Stimulated activated CD8-positive, alpha-beta memory T cell treated with anti-CD3 and anti-CD28 coated beads, Interleukin-4, amount 100 ng/mL, for 24 hours (primary cell): ENCODE measurements at places on chromosomes 4 and X.

DNA sequence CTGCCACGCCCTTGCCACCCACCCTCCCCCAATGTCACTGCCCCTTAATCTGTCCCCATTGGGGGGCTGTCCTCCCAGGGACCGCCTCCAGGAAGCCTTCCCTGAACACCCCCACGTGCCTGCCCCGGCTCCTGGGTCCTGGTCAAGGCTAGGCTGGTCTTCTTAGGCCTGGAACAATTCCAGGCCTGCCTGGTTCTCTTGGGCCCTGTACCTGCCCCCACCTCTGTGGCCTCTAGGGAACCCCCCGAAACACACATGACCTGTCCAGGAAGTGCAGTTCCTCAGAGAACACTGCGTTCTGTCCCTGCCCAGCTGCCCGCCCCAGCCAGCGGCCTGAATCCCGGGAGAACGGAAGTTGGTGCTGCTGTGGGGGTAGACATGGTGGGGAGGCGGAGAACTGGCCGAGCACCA lies 5.1 kb downstream of the MXD4 start:
- DNase-seq, result no peak

- no peak for DNase-seq
Measured at GRCh38 chr4:85491527-85491926, 16.6 kb downstream of the ARHGAP24 start.

DNA sequence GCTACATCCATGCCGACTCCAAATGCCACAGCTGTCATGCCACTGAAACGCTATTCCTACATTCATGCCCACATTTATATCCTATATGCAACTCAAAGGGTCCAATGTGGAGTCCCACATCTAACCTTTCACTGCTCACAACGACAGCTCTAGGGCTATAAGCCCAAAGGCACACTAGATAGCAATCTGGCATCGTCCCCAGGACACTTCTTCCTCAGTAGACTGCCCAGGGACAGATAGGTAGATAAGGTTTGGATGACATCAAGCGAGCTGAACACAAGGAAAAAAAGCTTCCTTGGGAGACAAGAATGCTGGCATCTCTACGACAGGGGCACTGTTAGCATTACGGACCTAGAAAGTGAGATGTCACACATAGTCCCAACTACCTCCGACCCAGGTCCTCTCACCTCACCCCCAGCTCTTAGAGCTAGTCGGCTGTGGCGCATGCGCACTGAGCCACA lies 685 bp downstream of the RAB9B start:
- DNase-seq, result no peak

DNA sequence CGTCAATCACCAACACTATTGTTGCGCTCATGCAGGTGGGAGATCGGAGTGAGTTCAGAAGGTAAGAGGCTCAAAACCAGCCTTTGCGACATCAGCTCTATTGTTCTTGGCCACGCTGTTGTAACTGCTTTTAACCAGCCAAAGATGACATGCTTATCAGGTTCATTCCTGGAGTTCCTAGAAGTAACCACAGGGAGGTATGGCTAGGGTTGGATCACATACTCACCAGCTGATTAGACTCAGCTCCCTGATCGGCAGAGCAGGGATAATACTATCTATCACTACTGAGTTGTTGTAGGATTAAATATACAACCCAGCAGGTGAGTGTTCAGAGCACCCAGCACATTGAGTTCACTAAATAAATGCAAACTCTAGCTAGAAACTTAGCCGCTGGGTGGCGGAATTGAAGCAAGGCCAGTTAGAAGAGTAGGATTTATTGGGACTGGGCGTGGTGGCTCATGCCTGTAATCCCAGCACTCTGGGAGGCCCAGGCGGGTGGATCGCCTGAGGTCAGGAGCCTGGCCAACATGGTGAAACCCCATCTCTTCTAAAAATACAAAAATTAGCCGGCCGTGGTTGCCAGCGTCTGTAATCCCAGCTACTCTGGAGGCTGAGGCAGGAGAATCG lies 12.4 kb downstream of the SLC34A2 start:
- DNase-seq, result no peak

GRCh38 chrX:9576059-9576458 lies 111.2 kb downstream of the TBL1X start:
- no peak for DNase-seq

GRCh38 chr4:7199771-7200441 lies 7.6 kb downstream of the SORCS2 start:
- DNase-seq, result no peak

DNA sequence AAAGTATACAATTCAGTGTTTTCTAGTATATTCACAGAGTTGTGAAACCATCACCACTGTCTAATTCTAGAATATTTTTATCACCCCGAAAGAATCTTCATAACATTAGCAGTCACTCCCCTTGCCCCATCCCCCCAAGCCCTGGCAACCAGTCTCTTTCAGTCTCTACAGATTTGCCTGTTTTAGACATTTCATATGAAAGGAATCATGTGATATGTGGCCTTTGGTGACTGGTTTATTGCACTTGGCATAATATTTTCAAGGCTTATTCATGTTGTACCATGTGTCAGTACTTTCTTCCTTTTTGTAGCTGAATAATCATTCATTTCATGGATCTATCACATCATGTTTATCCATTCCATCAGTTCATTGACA lies 371.7 kb downstream of the AFF2 start:
- DNase-seq, result no peak

- no peak for DNase-seq
Measured at GRCh38 chr4:147891476-147892115, 159.7 kb downstream of the ARHGAP10 start.

GRCh38 chrX:139126493-139126892 lies 404.0 kb upstream of the F9 start:
- DNase-seq, result no peak

GRCh38 chrX:153413731-153414130 lies 2.5 kb downstream of the ZFP92 start:
- DNase-seq, result no peak

GRCh38 chr4:8433136-8433535 lies 7.4 kb downstream of the ACOX3 start:
- no peak for DNase-seq

- no peak for DNase-seq
Measured at GRCh38 chr4:22573198-22573597, 57.3 kb upstream of the ADGRA3 start.

DNA sequence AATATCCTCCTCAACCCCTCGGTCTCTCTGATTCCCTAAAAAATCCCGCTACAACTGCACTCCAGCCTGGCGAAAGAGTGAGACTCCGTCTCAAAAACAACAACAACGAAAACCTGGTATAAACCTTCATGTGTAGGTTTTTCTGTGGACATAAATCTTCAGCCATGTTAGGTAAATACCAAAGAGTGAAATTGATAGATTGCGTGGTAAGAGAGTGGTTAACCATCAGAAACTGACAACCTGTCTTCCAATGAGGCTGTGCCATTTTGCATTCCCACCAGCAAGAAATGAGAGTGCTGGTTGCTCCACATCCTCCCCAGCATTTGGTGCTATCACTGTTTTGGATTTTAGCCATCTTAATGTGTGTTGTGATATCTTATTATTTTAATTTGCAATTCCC lies 10.9 kb downstream of the TBC1D19 start:
- no peak for DNase-seq

DNA sequence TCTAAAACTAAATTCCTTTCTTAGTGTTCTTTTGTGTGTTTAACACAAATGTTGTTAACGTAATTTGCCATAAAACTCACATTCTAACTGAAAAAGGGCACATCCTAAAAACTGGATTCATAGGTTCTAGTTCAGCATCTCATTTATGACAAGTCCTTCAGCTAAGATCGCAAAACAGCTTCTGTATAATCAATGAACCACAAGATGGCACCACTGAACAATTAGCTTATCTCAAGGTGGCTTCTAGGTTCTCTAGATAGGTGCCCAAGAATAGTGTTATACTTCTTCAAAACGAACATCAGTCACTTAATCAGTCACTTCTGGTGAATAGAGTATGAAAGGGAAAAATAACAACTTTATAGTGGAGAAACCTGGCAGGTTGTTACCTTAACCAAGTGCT lies 54.3 kb downstream of the NRK start:
- DNase-seq, result no peak

GRCh38 chr4:109532182-109532581 lies 27.9 kb upstream of the MCUB start:
- no peak for DNase-seq

GRCh38 chrX:69226459-69227158 lies 61.4 kb upstream of the PJA1 start:
- no peak for DNase-seq

DNA sequence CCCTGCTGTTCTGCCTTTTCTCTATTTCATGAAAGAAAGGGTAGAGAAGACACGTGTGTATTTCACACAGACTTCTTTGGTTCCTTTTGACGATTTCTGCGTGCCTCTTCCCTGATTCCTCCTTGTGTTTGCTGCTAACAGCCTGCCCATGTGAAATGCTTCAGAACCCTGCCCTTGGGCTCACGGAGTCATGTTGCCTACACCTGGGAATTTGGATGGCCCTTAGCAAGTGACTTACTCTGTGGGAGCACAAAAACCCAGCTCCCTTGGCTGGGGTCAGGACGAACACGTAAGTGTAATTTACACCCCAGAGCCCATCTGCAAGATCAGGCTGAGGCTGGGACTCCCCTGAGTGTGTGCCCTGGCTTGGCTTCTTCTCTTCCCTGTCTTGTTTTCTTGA lies 220.3 kb upstream of the BCOR start:
- no peak for DNase-seq

GRCh38 chrX:150683536-150684146 lies 9.6 kb upstream of the MTMR1 start:
- DNase-seq, result no peak

DNA sequence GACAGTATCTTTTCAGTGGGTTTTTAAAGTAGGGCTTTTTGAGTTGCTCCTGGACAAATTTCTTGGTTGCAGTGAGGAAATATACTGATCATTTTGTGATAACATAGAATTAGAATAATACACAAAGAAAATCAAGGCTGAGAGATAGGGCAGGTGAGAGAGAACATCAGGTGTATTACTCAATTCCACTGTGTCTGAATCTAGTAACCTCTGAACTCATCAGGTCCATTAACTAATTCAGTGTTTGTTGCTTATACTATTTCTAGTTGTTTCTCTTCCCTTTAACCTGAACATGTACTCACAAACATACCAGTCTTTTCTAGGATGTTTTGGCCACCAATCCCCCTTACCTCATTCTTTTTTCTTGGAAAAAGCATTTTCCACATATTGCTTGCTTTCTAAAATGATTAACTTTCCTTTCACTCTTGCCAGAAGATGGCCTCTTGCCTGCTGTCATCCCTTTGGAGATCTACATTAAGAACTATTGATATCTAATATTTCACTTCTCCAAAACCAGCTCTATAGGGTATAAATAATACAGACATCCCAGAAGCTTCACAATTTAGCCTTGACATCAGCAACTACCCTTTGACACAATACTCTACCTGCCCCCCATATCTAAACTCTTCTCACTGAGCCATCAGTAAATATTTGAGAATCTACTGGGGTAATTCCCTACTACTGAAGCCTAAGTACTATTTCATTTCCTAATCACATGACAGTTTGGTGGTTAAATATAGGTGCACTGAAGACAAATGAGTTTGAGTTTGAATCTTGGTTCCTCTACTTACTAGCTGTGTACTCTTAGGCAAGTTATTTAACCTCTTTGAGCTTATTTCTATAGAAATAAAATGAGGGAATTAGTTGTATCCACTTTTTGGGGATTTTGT lies 470.8 kb upstream of the IGFBP7 start:
- DNase-seq, result no peak

- no peak for DNase-seq
Measured at GRCh38 chr4:159014859-159015258, 88.0 kb upstream of the RAPGEF2 start.

DNA sequence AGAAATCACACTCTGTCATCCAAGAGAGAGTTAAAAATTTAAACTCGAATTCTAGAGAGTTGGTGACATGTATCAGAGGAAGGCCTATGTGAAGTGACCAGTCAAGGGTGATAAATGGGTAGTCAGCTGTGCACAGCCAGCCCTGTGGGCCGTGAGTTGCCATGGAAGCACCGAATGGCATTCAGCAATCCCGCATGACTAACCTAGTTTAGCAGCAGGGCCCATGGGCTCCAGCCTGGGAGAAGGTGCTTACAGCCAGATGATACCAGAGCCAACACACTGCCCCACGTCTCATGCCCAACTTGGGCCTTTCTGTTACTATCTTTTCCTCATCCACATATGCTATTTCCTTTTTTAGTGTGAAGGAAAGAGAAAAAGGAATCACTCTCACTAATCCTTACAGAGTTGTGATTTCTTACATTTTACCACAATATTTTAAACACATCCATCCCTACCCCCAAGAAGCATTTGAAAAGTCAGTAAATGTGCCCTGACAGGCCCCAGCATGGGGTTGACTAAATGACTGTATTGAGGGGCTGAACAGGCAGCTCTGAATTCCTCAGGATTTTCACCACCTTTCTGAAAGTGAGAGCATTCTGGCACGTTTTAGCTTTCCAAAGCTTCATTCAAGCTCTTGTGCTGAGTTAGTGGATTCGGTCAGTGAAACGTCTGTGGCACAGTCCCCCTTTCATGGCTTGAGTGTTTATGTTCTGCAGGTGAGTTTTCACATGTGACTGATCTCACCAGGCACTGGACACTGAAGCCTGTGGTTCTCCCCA lies 104.2 kb downstream of the AFF1 start:
- no peak for DNase-seq

DNA sequence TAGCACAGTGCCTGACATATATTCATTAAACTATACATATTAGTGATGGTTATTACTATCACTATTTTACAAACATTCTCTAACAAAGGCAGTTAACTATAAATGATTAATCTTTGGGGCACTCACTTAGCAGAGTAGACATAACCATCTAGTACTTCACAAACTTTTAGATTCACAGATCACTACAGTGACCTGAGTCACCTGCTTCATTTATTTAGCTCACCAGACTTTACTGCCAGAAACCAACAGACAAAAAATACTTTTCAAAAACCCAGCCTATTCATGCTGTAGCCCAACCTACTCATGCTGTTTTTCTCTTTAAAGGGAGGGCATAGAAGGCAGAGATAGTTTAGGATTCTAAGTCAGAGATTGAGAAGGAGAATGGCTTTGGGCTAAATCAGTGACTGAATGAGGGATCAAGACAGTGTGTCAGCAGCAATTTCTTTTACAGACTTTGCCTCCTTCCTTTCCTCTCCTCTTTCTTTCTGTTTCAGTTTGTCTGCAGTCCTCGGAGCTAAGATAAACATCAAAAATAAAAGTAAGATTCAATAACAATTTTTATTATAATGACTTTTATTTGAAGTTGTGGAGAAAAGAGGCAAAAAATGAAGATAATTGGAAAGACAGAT lies 34.7 kb upstream of the PDE5A start:
- no peak for DNase-seq

DNA sequence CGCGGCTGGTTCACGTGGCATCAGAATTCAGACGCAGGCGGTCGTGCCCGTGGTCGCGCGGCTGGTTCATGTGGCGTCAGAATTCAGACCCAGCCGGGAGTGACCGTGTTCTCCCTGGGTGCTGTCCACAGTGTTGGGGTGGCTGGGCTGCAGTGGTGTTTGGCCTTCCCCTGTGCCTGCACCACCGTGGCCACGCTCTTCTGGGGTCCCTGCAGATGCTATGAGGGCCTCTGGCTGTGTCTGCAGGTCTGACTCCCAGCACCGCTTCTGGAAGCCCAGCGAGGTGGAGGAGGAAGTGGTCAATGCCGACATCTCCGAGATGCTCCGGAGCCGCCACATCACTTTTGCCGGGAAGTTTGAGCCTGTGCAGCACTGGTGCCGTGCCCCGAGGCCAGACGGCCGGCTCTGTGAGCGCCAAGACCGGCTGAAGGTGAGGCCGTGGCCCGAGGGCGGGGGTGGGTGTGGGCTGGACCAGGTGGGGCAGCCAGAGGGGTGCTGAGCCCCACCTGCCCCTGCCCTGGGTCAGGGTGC lies 26.4 kb downstream of the NKX1-1 start:
- DNase-seq, result no peak
